ENCODE measurements at places on chromosomes 7 and 10.

DNA sequence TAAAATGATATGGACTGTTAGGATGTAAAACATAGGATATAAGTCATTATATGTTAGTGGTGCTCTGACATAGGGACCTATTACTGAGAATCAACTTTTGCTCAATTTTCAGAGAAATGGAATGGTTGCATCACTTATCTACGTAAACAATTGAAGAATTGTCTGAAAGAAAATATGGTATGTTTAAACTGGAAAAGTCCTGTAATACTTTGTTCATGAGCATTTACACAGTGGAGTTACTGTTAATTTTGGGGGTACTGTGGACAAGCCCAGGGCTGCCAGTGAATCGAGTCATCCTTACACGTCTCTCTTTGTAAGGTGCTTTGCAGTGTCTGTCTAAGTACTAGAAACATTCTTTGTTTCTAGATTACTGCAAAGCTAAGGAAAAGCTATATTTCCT is 152.0 kb downstream of the ZNF22 start:
- DNase-seq = no peak

- DNase-seq = no peak
Measured at GRCh38 chr7:155374276-155375252, 76.9 kb downstream of the INSIG1 start.

- no peak for DNase-seq
Measured at GRCh38 chr7:31858055-31858454, 171.0 kb downstream of the PPP1R17 start.

DNA sequence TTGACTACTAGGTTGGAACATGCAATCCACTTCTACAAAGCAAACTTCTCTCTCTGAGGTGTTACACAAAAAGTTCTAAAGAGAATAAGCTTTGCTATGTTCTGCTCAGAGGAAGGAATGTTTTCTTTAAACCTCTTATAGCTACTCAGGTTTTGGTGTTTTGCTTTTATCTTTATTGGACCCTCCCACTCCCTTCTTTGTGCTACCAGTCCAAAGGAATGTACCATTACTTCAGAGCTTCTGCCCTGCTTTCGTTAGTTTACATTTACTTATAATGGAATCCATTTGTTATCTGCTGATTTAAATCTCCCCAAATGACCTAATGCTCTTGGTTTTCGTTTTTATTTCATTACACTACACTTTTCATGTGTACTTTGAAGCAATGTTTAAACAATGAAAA is 154.9 kb downstream of the ATE1 start:
- DNase-seq = no peak

- DNase-seq = no peak
Measured at GRCh38 chr10:73043766-73044377, 52.8 kb downstream of the P4HA1 start.

- DNase-seq = no peak
Measured at GRCh38 chr7:47771990-47772360, 176.3 kb downstream of the PKD1L1 start.

DNA sequence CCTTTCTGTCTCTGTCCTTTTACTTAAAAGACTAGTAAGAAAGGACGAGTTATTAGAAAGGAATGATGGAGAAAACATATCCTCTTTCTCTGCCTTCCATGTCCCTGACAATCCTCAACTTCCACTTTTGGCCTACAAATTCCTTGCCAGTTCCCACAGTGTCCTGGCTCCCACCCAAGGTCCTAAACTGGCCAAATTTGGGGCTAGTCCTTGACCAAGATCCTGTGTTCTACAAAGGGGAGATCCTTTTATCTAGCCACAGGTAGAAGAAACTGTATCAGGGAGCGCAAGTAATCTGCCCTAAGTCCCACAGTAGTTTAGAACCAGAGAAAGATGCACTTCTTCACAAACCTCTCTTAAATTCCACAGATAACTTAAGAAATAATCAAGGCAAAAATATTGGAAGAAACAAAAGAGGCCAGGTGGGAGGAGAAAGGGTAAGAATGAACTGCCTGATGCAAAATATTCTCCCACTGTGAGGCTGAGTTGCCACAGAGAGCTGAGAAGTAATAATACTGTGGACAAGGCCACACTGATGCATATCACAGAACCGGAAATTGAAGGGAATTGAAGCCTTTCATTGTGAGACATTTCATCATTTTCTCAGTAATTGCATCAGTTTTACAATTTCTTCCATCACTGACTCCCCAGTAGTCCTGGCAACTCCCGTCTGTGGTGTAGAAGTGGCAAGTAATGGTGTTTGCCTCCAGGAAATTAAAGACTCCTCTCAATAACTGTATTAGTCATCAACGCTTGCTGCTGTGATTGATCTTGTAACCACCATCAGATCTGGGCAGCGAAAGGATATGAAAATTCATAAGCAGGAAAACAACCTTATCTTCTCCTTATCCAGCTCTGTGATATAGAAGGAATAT is 47.2 kb downstream of the DNAJC12 start:
- peak; percentile 17 for DNase-seq

DNA sequence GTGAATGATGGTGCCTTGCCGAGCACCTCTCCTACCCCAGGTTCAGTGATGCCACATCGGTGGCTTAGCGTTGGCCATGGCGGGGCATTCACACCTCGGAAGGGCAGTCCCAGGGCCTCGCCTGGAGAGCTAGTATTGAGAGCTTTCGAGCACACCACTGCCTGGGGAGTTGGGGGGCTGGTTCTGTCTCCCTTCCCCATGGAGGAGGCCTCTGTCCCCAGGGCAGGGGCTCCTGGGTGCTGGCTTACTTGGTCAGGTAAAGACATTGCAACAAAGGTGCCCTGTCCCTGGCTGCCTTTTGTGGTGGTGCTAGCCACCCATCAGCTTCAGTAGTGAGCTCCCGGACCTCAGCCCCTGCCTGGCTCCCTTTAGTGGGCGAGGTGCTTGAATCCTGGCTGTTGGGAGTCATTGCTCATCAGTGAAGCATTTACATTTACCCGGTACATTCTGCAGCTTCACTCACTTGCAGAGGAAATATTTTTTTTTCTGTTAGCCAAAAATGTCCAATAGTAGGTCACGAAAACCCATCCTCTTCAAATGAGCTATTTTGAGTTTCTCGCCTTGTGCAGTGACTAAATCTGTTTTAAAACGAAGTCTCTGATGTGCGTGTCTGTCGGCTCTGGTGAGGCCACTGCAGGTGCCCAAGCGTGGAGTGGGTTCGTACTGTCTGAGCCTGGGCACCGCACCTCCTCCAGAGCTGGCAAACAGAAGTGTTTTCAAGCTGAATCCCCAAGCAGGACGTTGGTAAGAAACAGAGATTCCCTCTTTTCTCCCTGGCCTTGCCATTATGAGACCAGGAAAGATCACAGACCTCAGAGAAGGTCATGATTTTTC is 95.5 kb downstream of the INPP5A start:
- DNase-seq = no peak

GRCh38 chr10:71963351-71964097 is 671 bp upstream of the CHST3 start:
- DNase-seq = no peak

All from activated CD4-positive, alpha-beta T cell treated with anti-CD3 and anti-CD28 coated beads, Interleukin-2, amount 10 ng/mL, durations not matched to agents 7 days and 5 days (primary cell).